Cardiac septum (tissue), 1 donor: ENCODE measurements at places on chromosomes 5 and 9. TPM values are rescaled to one million over a fixed set of nuclear protein-coding genes. Genes with fewer than 3 reads are reported as not detected.

- DNase-seq, result no peak
Measured at GRCh38 chr9:107819772-107820565, 330.4 kb upstream of the KLF4 start.

The SPACA9 gene
- total RNA-seq, result 5.4 TPM

GRCh38 chr5:170720984-170721383 is 62.5 kb upstream of the GABRP start:
- no peak for DNase-seq

GRCh38 chr9:136690104-136690805 is 3.0 kb upstream of the AGPAT2 start:
- DNase-seq, result no peak

GRCh38 chr5:143495110-143495509 is 91.6 kb upstream of the NR3C1 start:
- DNase-seq, result no peak

The ANXA2R gene
- 1.2 TPM for total RNA-seq

DNA sequence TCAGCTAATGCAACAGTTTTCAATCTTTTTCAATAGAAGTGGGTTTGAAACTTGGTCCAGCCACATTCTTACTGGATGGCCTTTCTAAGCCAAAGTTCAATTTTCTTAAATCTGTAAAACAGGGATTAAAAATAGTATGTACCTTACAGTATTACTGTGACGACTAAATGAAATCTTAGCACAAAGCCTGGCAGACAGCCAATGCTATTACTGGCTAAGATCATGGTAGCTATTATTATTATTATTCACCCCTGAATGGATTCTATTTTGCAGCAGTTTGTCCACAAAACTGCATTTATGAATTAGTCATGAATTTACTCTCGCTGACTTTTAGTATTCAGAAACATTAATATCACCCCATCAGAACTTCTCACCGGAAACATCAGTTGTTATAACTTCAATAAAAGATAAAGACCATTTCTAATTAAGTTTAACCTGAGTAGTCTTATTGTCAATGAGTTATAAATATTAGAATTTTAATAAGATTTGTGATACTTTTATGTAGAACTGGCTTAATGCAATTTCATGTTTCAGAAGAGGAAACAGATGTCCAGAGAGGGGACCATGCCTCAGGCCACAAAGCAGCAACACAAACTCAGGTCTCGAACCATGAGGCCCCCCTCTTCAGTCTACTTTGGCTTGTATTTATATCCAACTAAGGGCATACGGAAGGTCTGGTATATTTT is 468.2 kb downstream of the ARHGEF28 start:
- no peak for DNase-seq

DNA sequence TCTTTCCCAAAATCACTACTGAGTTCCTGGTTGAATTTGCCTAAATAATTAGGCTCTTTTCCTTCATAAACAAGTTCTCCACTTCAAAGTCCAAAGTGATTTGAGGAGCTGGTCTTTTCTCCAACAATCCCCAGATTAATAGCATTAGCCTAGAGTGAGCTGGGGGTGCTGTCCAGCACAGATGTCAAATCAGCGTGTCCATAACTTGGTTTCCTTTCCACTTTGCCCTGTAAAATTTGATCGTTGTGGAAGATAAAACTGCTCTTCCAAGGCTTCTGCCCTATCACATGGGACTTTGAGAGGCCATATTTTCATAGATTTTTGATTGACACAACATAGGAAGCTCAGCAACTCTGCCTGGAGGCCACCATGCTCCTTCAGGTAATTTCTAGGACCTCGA is 134.7 kb upstream of the RORB start:
- DNase-seq, result no peak

The LTC4S gene
- total RNA-seq, result 12.8 TPM

- no peak for DNase-seq
Measured at GRCh38 chr9:69933445-69933844, 110.2 kb upstream of the MAMDC2 start.

- DNase-seq, result no peak
Measured at GRCh38 chr5:109611505-109611904, 78.2 kb upstream of the MAN2A1 start.

DNA sequence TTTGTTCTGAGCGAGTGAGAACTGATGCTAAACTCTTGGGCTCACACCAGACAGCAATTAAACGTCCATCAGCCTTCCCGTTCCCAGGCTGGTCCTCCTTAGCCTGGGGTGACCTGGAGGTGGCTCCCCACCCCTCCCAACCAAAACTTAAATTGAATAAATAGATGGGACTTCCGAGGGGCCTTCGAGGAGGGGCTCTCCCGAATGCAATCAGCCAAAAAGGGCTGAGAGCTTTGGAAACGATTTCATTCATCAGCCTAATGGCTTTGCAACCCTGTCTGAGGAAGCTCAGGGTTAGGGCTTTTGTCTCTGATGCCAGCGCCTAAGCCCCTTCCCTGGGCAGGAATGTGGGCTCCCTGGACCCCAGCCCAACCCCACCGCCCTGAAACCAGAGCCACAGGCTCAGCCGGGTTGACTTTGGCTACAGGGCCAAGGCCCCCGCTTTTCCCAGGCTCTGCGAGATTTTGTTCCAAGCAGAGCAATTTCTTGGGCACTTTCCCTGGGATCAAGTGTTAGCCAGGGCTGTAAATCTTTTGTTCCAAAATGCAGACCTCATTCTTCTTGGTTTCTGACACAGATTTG is 29.2 kb downstream of the LHX3 start:
- DNase-seq, result no peak

The FAM169A gene
- total RNA-seq, result 6.5 TPM

GRCh38 chr5:72388646-72389045 is 68.5 kb downstream of the PTCD2 start:
- DNase-seq, result no peak

The IL5 gene
- total RNA-seq, result not detected

DNA sequence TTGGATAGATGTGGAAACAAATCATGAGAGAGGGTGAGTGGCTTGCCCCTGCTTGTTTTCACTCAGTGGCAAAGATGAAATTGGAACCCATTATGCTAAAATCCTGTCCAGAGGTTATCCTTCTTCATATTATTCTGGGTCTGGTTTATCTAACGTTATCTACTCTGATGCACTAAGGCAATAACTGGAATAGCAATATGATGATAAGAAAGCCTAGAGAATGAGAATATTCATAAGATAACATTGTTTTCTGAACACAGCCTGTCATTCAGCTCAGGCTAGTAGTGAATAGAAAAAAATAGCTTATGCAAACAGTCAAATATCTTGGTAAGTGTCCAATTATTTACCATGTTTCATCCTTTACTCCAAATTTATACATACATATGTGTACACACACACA is 132.0 kb upstream of the C6 start:
- DNase-seq, result no peak

DNA sequence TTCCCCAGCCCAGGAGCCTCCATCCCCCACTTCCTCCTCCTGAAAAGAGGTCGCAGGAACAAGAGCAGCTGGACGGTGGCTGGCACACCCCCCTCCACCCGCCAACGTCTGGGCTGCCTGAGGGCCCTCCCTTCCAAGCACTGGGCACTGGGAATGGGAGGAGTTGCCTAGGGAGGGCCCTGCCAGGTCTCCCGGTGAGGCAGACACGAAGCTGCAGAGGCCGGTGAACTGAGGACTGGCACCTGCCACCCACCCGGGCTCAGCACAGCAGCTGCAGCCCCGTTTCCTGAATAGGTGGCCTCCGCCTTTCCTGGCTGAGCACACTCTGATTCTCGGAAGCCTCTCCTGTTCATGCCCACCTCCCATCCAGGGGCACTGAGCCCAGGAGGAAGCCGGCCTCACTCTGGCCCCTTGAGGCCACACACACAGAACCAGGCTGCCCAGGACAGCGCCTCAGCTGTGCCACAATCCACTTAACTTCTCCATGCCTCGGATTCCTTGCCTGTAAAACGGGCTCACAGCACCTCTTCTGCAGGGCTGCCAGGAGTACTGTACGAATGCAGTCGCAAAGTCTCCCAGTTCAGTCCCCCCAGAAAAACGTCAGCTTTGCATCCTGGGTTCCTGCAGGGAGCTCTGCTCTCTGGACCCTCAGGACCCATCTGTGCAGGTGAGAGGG is 1.3 kb downstream of the NPDC1 start:
- no peak for DNase-seq

- no peak for DNase-seq
Measured at GRCh38 chr5:124963236-124963919, 216.9 kb upstream of the ZNF608 start.

The EGFLAM gene
- 6.3 TPM for total RNA-seq

- DNase-seq, result no peak
Measured at GRCh38 chr9:127724012-127724411, 8.1 kb downstream of the TTC16 start.

DNA sequence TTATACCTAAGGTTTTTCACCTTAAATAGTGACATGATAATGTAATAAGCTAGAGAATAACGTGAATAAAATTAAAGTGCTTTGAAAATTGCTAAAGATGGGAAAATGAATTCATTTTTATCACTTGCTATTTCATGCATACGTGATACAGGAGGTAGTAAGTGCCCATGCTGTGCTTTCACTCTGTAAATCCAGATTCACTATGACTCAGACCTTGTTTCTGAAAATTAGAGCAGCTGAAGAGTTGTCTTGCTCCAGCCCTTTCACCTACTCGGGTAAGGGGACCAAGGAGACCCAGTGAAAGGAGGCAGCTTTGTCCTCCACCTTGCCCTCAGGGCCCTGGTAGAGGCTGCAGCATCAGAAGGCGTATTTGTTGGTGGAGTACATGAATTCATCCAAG is 87.9 kb downstream of the ANKH start:
- DNase-seq, result no peak

- no peak for DNase-seq
Measured at GRCh38 chr5:55313870-55314617, 6.3 kb downstream of the MTREX start.

The GCNT1 gene
- total RNA-seq, result 2.0 TPM

- no peak for DNase-seq
Measured at GRCh38 chr5:31983851-31984250, 190.3 kb downstream of the GOLPH3 start.

- no peak for DNase-seq
Measured at GRCh38 chr9:131880833-131881583, 141.1 kb upstream of the RAPGEF1 start.

- DNase-seq, result no peak
Measured at GRCh38 chr5:33231214-33231710, 209.5 kb upstream of the TARS1 start.

- no peak for DNase-seq
Measured at GRCh38 chr5:96742538-96742937, 65.2 kb downstream of the ERAP1 start.

GRCh38 chr9:132935026-132935425 is 9.4 kb downstream of the TSC1 start:
- no peak for DNase-seq
